ENCODE measurements at places on chromosomes 1 and 21. TPM values are rescaled to one million over a fixed set of nuclear protein-coding genes. Genes with fewer than 3 reads are reported as not detected.

Gene FMO5
- total RNA-seq = 2.6 TPM

Gene CELA3B
- total RNA-seq = not detected

Gene CDA
- 0.16 TPM for total RNA-seq

Gene NPR1
- not detected for total RNA-seq

Gene KAZN
- total RNA-seq = 11.6 TPM

Gene SCYL3
- total RNA-seq = 5.4 TPM

Gene TGFB2
- total RNA-seq = 18.4 TPM

Gene MYCL
- total RNA-seq = 77.9 TPM

Gene ZNF281
- 14.1 TPM for total RNA-seq

GRCh38 chr1:118461154-118461553 is 276.1 kb upstream of the SPAG17 start:
- DNase-seq = no peak

DNA sequence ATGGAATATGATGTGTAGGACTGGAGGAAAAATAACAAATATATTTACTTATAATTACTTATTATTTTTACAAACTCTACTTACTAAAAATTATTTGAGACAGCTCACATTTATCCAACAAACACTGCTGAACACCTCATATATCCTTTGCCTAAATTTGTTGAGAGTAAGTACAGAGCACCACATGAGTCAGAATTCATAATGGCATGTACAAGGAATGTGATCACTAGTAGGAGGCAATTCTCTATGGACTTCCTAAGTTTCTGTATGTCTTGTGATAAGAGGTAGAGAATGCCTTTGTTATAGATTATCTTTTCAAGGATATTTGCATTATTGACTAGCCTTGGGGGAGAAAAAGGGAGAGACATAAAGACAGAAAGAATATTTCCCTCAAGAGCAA is 8.2 kb upstream of the ST6GALNAC3 start:
- DNase-seq = no peak

DNA sequence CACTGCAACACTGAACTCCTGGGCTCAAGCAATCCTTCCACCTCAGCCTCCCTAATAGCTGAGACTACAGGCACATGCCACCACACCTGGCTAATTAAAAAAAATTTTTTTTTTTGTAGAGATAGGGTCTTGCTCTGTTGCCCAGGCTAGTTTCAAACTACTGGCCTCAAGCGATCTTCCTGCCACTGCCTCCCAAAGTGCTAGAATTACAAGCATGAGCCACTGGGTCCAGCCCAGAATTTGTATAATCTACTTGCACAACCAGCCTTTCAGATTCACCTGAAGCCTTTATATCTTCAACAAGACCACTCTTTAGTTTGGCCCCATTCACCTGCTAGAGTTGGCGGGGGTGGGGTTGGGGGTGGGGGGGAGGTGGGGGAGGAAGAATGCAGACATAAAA is 181.7 kb upstream of the LMO4 start:
- DNase-seq = no peak

- no peak for DNase-seq
These were observed 156.0 kb upstream of the BACE2 start for GRCh38 chr21:41011951-41012366.

GRCh38 chr1:206975306-206975705 is 5.0 kb upstream of the FCAMR start:
- no peak for DNase-seq

GRCh38 chr1:230170153-230170547 is 103.1 kb downstream of the GALNT2 start:
- DNase-seq = no peak

DNA sequence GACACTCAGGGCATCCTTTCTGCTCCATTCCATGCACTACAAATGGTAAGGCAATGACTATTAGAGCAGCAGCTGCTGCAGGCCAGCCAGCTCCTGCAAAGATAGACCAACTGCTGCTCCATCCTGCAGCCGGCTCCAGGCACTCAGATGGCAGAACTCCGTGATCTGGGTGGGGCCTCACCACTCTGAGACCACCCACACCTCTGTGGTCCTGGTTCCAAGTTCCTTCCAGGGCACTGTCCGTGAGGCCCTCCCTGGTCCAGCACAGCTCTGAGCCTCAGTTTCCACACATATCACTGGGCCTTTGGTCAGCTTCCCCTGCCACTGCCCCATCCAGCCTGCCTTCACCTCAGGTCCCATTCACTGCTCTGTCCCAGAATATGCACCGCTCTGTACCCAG is 114.7 kb downstream of the DMRTB1 start:
- peak; percentile 43 for DNase-seq

- peak; percentile 27 for DNase-seq
These were observed 45.6 kb downstream of the IL23R start for GRCh38 chr1:67211589-67212563.

DNA sequence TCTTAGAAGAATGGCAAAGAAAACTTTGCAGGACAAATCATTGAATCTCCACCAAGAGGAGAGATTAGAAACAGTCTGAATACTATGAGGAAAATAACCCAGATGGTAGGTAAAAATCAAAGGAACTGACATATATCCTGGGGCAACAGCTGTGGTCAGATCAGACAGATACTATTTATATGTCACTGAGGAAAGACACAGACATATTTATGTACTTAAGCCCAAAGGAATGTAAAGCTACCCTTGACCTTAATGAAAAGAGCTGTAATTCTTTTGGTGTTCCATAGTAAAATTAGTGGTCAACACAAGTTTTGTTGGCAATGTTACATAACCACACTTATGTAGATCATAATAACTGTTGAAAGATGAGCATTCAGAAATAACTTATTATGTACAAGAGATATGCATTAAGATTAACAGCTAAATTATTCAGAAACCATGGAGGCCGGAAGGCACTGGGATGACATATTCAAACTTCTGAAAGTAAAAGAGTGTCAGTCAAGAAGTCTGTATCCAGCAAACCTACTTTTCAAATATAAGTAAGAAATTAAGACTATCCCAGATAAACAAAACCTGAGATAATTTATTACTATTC is 166.1 kb upstream of the SAMSN1 start:
- DNase-seq = no peak

DNA sequence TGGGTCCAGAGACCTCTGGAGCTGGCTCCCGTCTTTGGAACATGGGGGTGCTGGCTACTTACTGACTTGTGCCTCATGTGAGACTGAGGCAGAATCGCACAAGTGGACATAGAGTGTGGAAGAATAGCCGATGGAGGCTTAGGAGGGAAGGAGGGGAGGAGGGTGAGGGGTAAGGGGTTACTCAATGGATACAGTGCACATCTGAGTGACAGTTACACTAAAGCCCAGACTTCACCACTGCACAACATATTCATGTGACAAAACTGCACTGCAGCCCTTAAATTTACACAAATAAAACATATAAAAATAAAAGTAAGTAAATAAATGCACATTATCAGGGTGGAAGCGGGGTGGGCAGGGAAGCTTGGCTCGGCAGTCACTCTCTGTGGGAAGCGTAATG is 197.7 kb upstream of the RAB4A start:
- DNase-seq = no peak

DNA sequence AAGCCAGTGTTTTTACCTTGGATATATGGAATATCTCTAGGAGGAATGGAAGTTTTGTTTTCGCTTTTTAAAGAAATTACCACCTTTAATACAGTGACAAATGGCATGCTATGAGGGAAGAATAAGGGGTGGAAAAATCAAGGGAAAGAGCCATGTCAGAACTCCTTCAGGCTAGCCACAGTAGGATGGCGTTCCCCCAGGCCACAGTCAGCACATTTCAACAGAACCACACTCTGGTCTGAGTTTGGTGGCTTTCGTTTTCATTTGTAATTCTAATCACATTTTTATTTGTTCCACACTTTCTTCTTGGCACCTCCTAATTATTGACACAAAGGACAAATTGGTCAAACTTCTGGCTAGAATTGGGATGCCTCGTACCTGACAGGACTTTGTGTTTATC is 60.3 kb upstream of the RCOR3 start:
- DNase-seq = no peak

- no peak for DNase-seq
These were observed 39.9 kb downstream of the INKA2 start for GRCh38 chr1:111699268-111699667.

GRCh38 chr1:14817223-14818170 is 219.0 kb downstream of the KAZN start:
- no peak for DNase-seq

GRCh38 chr1:156571919-156572662 is at the start of gene IQGAP3:
TSS of gene IQGAP3 (minus strand) at chr1:156572565. CDS start at chr1:156572529, 36 bp downstream.
- DNase-seq = peak; percentile 88

GRCh38 chr1:12622506-12622905 is 4.5 kb upstream of the DHRS3 start:
- no peak for DNase-seq

DNA sequence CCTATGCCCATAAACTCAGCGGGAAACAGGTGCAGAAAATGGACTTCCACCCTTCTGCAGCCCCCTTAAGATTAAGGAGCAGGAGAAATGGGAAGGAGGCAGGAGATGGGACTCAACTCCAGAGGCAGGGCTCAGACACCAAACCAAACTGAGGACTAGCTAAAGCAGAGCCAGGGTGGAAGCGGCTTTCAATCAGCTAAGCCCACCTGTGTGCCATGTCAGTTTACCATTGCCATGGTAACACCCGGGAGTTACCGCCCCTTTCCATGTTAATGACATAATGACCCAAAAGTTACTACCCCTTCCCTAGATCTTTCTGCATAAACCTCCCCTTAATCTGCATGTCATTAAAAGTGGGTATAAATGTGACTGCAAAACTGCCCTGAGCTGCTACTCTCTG is 653.5 kb downstream of the PTPRU start:
- DNase-seq = no peak

DNA sequence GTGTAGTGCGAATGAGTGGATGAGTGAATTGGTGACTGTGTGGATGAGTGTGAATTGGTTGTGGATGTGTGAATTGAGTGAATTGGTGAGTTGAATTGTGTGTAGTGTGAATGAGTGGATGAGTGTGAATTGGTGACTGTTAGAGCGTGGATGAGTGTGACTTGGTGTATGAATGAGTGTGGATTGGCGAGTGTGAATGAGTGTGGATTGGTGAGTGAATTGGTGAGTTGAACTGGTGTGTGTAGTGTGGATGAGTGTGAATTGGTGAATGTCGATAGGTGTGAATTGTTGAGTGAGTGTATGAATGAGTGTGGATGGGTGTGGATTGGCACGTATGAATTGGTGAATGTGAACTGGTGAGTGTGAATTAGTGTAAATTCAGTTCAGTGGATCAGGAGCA is 7.7 kb downstream of the AURKAIP1 start:
- DNase-seq = no peak

GRCh38 chr1:151584780-151585179 is 27.1 kb upstream of the SNX27 start:
- no peak for DNase-seq

DNA sequence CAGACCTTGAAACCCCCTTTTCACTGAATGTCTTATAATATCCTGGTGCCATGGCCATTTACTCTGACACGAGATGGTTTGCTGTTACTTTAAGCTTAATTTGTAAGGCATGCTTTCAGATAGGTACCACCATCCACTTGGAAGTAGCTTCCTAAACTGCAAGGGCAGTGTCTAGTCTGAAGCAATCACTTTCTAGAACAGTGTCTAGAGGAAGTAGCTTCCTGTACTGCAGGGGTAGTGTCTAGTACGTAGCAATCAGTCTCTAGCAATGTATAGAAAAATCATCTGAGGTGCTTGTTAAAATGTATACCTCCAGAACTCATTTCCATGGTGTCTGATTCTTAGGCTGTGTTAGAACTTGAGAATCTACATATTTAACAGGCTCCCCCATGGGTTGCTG is 42.5 kb downstream of the ZBTB40 start:
- no peak for DNase-seq

DNA sequence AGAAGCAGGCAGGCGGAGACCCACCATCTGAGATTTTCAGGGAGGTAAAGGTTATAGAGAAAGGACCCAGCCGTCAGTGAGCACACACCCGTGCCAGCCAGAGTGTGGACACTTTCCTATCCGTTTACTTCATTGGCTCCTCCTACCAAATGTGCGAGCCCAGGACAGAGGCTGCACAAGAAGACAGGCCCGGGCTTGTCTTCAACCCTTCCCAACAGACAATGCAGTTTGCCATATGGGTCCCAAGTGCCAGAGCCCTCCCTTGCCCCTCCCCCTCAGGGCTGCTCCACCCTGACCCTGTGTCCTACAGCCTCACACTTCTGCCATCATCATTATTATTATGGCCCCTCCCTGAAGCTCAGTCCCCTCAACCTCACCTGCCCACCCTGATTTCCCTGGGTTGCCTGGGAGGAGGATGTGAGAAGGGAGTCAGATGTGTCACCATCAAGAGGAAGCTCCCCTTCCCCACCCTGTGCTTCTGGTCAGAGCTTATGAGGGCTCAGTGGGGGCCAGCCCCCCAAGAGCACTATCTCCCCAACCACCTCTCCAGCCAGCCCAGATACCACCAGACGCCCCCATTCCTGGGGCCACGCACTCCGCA is 9.4 kb downstream of the LAPTM5 start:
- no peak for DNase-seq

GRCh38 chr1:3352299-3352951 is 102.0 kb upstream of the ARHGEF16 start:
- peak; percentile 48 for DNase-seq

DNA sequence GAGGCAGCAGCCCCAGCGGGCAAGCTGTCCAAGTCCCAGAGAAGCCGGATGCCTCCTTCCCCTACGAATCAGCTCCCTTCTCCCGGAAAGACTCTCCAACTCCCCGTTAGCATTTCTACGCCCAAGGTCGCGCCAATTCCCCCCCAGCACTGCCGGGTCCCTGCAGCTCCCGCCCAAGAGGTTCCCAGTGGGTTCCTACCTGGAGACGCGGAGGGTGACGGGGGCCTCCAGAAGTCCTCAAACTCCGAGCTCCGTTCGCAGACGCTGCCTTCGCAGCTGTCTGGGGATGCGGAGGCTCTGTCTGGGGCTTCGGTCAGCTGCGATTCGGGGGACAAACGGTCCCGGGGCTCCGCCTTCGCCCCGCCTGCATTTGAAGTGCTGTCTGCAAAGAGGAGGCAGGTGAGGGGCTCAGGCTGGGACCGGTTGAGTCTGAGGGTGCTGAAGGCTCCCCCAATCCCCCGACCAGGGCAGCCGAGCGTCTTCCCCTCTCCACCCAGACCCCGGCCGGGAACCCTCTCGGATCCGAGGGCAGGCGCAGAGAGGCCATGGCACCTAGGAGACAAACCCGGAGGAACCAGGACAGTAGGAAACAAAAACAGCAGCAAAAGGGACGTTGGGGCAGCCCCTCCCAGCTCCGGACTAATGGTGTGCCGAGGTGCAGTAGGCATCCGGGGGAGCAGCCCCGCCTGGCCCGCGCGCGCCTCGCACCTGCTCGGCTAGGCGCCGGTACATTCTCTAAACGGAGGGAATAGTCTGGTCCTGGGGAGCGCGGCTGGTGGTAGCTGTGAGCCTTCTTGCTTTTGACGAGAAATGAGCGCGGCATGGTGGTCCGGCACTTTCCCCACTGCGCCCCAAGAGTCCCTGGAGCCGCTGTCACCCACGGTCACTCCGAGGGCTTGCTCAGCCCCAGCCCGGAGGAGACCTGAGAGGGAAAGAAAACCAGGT is 3.8 kb downstream of the GFI1 start:
- no peak for DNase-seq

- no peak for DNase-seq
These were observed 155.1 kb downstream of the COP1 start for GRCh38 chr1:176051902-176052518.

- no peak for DNase-seq
These were observed 118.5 kb downstream of the ZMYM4 start for GRCh38 chr1:35386959-35387358.

GRCh38 chr1:183197762-183198161 is 11.7 kb downstream of the LAMC2 start:
- no peak for DNase-seq

All from myocyte (in vitro differentiated cells).